ENCODE measurements at places on chromosomes 4 and X.

- no peak for DNase-seq
These were observed 158.3 kb upstream of the TAPT1 start for GRCh38 chr4:16384576-16384975.

- DNase-seq, result no peak
These were observed at the start of gene CACNA1F for GRCh38 chrX:49233176-49233575. Gene CACNA1F, minus strand, starts transcription at chrX:49233340. Its CDS starts 31 bp downstream, at chrX:49233309.

GRCh38 chrX:132615391-132616131, 126.7 kb upstream of the MBNL3 start:
- DNase-seq, result peak; percentile 2

DNA sequence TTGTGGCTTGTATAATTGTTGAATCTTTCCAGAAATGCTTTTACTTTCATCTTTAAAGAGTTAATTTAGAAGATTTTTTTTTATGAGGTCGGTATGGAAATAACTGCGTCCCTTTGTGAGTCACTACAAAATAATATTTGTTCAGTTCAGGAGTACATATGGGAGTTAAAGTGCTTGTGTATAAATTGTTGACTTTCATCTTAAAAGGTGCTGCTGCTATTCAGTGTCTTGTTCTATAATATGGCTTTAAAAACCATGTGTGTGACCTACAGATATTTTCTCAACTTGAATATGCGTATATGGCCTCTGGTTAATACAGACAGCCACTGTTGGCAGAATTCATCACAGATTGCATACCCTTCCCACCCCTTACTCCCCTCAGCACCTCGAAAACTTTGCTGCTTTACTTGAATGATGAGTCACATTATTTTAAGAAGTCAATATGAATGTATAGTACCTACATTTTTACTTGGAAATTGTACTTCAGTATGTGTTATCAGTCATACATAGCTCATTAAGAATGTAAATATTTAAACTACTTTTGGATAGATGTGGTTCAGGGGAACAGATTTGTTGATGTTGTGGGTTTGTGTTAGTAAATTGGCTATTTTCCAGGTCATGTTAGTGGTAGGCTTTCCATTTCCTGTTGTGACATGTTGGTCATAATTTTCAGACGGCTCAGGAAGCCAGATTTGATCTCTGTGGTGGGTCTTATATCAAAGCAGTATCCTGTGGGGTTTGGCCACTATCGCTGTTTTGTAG, 1.5 kb downstream of the CLCN3 start:
- no peak for DNase-seq

DNA sequence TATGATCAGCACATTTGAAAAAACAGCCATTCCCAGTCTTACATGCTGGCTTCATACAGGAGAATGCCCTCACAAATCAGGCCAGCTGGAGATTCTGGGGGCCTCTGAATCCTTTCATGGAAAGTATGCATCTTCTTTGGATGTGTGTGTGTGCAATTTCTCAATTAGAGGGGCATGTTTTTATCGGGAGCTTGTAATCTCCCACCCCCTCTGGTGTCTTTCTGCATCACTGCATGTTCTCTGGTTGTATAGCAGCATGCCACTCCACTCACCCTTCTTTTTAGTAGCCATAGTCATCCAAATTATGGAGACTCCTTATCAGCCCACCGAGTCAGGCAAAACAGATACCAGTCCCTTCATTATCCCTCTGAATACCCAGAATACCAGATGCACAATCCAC, 282.2 kb upstream of the SLIT2 start:
- DNase-seq, result no peak

GRCh38 chr4:7196736-7197135, 4.4 kb downstream of the SORCS2 start:
- DNase-seq, result no peak

GRCh38 chrX:103519389-103519788, at the start of gene RAB40A:
Gene RAB40A, minus strand, starts transcription at chrX:103519489. Its CDS starts 18,733 bp downstream, at chrX:103500756.
- DNase-seq, result no peak

GRCh38 chr4:579543-580175, 3.6 kb upstream of the TMEM271 start:
- DNase-seq, result no peak

GRCh38 chr4:13427599-13428325, 56.4 kb downstream of the RAB28 start:
- no peak for DNase-seq

DNA sequence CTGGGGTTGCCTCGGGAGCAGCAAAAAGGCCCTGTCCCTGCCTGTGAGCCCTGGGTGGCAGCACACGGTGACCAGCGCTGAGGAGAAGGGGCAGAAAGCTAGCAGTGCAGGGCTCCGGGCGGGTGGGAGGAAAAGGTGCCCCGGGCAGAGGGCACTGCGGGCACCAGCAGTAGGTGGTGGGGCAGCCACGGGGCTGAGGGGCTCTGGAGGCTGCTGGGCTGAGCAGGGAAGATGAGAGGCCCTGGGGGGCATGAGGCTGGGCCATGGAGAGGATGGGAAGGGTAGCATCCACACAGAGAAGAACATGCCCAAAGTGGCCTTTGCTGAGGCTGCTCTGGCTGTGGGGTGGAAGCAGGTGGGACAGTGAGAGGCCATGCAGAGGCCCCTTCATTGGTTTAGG, 67.5 kb upstream of the NKX1-1 start:
- DNase-seq, result no peak

GRCh38 chrX:20274121-20274520, 7.4 kb upstream of the RPS6KA3 start:
- no peak for DNase-seq

- DNase-seq, result no peak
These were observed 61.7 kb downstream of the TMA16 start for GRCh38 chr4:163556177-163556576.

DNA sequence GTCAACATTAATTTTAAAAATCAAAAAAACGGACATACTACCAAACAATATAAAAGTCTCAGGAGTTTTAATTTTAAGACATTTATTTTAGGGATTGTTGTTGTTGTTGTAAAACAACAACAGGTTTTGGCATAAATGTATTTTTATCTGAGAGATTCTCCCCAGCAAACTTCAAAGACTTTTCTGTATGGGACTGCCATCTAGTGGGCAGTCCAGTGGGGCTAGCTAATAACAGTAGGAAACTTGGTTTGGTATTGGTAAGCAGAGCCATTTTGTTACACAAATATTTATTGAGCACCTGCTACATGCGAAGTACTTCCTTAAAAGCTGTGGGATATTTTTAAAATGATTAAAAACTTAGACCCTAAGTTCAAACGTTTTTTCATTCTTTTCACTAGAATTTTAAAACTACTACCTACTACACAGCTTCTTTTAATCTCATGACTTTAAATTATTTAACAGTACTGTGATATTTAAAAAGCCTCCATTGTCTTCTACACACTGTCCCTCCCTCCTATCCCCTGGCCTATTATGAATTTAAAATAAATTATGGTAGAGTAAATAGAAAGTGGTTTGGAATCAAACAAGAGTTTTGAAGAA, 1028.4 kb upstream of the INTU start:
- no peak for DNase-seq

DNA sequence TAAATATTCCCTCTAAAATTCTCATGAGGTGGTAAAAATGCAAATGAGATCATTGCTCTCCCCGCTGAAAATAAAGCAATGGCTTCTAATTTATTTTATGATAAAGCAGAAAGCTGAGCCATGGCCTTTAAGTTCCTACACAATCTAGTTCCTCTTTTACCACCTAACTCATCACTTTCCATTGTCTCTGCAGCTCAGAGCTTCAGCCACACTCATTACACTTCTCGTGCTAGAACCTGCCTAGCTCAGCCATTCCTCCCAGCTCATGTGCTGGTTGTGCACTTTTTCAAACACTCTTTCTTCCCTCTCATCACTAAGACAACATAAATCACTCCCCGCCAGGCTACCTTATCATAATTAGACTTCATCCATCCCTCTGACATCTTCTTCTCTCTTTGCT, 1112.1 kb upstream of the PRKX start:
- no peak for DNase-seq

- DNase-seq, result no peak
These were observed 408.8 kb upstream of the F9 start for GRCh38 chrX:139121616-139122286.

GRCh38 chr4:79673898-79674297, 265.9 kb upstream of the GK2 start:
- no peak for DNase-seq

GRCh38 chrX:24395775-24396174, 35.3 kb downstream of the SUPT20HL1 start:
- DNase-seq, result no peak

DNA sequence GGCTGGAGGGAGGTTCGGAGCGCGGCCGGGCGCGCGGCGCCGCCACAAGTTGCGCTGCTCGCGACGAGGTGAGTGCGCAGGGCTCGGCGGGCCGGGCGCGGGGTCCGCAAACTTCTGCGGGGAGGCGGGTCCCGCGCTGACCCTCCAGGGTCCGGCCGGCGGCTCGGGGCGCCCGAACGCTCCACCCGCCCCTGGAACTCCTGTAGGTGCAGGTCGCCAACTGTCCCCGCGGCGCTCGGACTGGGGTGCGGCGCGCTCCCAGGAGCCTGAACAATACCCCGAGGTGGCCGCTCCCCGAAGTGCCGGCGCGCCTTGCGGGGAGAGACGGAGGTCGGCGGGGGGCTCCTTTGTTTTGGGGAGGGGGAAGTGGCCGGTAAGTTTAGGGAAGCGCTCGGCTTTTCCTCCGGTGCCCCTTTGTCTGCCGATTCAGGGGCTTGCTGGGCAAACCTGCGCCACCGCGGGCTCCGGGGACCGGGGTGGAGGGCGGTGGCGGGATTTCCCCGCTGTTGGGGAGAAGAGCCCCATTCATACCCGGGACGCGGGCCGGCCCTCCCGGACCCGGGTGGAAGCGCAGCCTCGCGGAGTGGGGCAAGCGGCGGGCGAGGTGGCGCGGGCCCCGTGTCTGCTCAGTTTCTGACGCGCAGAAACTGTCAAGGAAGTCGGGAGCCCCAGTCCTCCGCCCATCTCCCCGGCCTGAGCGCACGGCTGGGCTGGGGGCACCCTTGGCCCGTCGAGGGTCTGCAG, 694 bp downstream of the TBL1X start:
- no peak for DNase-seq

DNA sequence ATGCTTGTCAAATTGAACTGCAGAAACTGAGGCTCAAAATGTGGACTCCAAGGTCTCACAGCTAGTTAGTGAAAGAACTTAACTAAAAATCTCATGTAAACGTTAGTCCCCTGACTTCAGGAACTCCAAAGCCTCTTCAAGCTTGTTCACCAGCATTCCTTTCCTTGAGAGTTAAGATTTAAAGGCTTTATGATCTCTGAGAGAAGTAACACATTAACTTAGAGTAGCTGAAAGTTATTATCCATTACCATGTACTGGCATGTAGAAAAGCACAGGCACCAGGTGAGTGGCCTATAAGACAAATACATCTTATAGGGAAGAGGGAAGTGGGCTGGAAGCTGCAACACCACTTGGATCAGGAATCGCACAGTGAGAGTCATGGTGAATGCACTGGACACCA, 15.3 kb downstream of the PARM1 start:
- DNase-seq, result no peak

GRCh38 chr4:67616478-67616877, 58.0 kb downstream of the STAP1 start:
- DNase-seq, result no peak
